BJ (cell line): ENCODE measurements at places on chromosomes 11 and 22.
A peak's percentile ranks its signal among the peaks of the same experiment; 100 is the strongest.

- DNase-seq, result no peak
Measured at GRCh38 chr22:43707648-43708047, 104.5 kb downstream of the EFCAB6 start.

- peak; percentile 50 for DNase-seq
Measured at GRCh38 chr11:2533587-2534133, 88.9 kb downstream of the KCNQ1 start.

GRCh38 chr11:108511851-108512474, 13.8 kb upstream of the POGLUT3 start:
- peak; percentile 35 for DNase-seq

DNA sequence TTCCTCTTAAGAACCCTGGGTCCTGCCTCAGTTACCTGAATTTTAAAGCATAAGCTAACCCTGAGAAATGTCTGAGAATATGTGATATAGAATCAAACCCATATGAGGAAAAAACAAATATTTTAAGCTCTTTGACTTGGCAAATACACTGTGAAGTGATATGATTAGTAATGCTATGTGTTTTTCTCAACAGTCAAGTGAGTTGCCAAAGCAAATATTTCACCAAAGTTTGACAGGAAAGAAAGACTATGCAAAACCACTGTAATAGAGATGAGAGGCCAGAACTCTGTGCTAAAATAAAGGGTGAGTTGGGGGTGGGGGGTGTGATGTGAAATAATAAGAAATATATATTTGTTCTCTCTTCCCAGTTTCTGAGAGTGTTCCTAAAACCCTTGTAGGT, 613.5 kb upstream of the CCDC179 start:
- DNase-seq, result no peak

DNA sequence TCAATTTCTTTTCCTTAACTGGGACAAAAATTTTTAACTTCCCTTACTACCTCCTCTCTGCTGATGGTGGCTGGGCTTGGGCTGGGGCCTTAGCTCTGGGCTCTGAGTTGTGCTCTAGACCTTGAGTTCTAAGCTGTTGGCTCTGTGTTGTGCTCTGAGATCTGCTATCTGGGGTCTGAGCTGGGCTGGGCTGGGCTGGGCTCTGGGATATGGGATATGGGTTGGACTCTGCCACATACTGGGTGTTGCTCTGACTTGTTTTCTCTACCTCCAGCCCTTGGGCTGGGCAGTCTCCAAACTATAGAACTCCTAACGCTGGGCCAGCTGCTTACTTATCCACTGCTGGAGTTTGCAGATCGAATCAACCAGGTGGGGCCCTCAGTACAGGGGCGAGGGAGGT, 41.9 kb downstream of the DNHD1 start:
- no peak for DNase-seq

DNA sequence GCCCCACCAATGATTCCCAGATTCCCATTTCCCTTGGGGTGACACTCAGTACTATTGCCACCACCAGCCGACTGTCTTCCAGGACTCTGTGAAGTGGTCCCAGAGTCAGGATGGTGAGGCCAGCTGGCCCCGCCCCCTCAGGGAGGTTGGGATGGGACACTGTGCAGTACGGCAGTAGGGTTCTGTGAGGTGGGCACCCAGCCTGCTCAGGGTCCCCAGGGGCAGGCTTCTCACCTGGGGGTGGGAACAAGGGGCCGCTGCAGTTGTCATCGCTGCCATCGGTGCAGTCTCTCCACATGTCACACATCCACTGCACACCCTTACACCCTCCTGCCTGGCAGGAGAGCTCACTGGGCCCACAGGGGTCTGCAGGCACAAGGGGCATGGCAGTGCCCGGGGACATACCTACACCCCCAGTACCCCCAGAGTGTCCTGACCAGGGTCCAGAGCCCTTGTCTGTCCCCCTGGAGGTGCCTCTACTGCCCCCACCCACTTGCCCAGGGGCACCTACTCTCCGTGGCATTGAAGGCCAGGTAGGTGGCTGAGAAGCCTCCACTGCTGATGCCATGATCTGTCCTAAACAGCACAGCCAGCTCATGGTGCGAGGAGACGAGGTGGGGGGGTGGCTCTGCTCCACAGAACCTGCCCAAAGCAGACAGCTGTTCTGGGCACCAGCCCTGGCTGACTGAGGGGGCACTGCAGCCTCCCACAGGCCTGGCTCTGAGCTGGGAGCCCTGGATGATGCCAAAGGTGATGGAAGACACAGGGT, 1.9 kb upstream of the C1QTNF5 start:
- no peak for DNase-seq

GRCh38 chr11:66365711-66366619, 5.6 kb downstream of the SLC29A2 start:
- no peak for DNase-seq

GRCh38 chr11:130937051-130937450, 20.8 kb upstream of the SNX19 start:
- no peak for DNase-seq

- DNase-seq, result no peak
Measured at GRCh38 chr11:73538381-73538872, 59.5 kb downstream of the FAM168A start.
